ENCODE measurements at places on chromosomes 6 and 20. TPM values are rescaled to one million over a fixed set of nuclear protein-coding genes. Genes with fewer than 3 reads are reported as not detected.

Gene BPI
- total RNA-seq, result not detected

Gene POM121L2
- not detected for total RNA-seq

Gene C6orf163
- 2.0 TPM for total RNA-seq

Gene TPBG
- total RNA-seq, result 4.7 TPM

Gene RFX6
- total RNA-seq, result not detected

Gene SOX12
- 6.2 TPM for total RNA-seq

Gene RARS2
- total RNA-seq, result 18.9 TPM

Gene CRISP3
- total RNA-seq, result not detected

Gene ADGB
- not detected for total RNA-seq

Gene HIVEP1
- 11.7 TPM for total RNA-seq

Gene OPRM1
- total RNA-seq, result not detected

Gene ZC3H12D
- under 0.01 TPM for total RNA-seq

Gene C6orf141
- total RNA-seq, result not detected

Gene PSMB9
- 151 TPM for total RNA-seq

Gene TCF15
- total RNA-seq, result not detected

Gene PRELID3B
- total RNA-seq, result 114 TPM

Gene TPD52L1
- 3.8 TPM for total RNA-seq
